ENCODE measurements at places on chromosomes 2 and 18. TPM values are rescaled to one million over a fixed set of nuclear protein-coding genes. Genes with fewer than 3 reads are reported as not detected.

DNA sequence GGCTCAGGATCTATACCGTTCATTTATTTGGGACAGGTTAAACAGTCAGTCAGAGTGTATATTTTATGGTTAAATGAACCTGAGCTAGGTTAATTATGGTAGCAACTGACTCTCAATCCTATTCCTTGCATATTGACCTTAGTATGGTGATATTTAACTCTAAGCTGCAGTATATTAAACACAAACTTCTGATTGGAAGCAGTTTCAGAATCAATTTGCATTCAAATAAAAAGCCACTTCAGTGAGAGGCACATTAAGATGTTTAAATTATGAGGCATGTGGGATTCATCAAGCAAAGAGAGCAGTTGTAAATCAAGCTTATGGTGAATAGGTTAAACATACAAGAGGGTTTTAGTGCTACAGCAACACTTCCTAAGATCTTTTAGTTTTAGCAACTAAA is 40.4 kb downstream of the FRZB start:
- DNase-seq, result no peak

Gene UNC50
- total RNA-seq, result 21.1 TPM

Gene GPAT2
- total RNA-seq, result 10.0 TPM

- DNase-seq, result no peak
Measured at GRCh38 chr2:185583058-185583816, 155.4 kb upstream of the FSIP2 start.

GRCh38 chr18:39491408-39491807 is 1925.8 kb upstream of the CELF4 start:
- DNase-seq, result no peak

All from activated CD4-positive, alpha-beta T cell treated with anti-CD3 and anti-CD28 coated beads for 36 hours (primary cell).